Cortex of kidney (tissue), 1 donor: ENCODE measurements at places on chromosomes 16 and 17.

DNA sequence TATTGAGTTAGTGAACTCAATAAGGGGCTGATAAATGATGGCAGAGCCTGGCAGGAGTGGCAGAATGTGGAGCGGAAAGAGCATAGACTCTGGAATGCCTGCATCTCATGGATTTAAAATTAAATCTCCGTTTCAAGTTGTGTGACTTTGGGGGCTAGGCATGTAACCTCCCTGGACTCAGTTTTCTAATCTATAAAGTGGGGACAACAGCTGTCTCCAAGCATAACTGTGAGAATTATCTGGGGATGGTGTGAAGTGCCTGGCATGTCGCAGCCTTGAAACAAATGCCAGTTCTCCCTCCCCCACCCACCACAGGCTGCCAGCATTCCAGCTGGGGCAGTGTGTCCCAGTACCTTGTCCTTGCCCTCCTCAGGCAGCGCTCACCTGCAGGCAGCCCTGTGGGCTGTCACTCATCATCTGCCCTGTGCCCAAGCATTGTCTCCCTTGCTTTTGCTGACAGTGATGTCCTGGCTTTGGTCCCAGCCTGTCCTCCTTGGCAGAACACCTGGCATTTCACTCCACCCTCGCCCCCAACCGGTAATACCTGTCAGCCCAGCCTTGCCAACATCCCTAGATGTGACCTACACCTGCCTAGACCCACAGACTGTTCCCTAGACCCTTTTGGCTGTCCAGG is 129.6 kb downstream of the MRM1 start:
- DNase-seq = no peak

DNA sequence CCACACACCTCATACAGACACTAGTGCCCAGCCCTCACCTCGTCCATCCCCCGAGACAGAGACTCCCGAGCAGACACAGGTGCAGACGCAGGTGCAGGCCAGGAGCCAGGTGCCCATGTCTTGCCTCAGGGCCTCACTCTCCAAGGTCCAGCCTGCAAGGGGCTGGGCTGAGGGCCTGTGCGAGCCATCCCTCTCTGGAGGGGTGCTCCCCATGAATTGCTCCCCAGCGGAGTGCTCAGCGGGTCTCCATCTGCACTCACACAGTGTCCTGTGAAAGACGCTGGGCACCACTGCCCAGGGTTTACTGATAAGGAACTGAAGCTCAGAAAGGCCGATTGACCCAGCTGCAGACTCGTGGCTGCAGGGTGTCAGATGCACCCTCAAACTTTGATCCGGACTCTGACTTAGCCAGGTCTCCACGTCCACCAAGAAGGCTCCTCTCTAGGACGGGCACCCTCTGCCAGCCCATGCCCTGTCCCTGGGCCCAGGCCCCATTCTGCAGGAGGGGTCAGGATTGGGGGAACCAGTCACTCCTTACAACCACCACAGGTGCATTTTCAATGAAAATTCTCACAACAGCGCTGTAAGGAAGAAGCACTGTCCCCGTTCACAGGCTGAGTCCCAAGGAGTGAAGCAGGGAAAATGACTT is 16.9 kb downstream of the POLR3K start:
- no peak for DNase-seq

DNA sequence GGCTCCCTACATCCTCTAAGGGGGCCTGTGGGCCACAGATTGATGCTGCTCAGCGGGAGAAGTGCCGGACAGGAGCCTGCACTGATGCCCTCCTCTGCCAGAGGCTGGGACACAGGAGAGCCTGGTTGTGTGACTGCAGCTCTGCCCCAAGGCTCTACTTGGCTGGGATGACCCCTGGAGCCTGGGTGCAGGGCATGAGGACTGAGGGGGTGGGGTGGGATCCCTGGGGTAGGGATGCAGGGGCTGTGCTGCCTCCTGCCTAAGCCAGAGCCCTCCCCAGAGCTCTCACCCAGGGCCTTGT is 577 bp downstream of the EVPLL start:
- DNase-seq = no peak

DNA sequence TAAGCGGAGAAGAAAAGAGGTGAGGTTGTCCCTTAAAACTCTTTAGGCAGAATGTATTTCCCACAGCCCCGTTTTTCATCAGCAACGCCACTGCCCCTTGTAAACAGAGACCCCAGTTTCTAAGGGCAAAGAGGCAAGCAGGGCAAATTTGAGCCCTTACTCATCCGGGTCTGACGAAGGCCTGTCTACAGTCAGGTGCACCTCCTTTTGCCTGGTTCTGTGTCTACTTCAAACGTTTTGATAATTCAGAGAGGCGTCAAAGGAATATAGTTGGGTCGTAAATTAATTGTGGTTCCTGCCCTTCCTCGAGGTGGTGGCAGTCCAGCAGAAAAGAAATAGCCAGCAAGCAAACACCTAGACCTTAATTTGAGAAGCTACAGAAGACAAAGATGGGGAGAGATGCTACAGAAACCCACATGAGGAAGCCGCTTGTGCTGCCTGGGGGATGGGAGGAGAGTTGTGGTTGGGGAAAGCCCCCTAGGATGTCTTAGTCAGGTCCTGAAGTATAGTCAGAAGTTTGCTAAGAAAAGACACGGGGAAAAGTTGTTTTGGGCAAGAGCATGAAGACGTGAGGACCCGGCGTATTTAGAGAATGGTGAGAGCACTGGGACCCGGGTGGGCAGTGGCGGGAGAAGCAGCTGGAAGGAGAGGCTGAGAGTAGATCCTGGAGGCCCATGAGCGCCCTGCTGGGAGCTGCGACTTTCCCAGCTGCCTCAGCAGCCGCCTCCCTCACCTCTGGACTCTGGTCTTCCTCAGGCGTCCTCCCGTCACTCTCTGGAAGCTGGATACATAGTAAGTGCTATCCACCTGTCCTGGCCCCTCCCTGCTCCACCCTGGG is 2.4 kb downstream of the FBRS start:
- DNase-seq = no peak

DNA sequence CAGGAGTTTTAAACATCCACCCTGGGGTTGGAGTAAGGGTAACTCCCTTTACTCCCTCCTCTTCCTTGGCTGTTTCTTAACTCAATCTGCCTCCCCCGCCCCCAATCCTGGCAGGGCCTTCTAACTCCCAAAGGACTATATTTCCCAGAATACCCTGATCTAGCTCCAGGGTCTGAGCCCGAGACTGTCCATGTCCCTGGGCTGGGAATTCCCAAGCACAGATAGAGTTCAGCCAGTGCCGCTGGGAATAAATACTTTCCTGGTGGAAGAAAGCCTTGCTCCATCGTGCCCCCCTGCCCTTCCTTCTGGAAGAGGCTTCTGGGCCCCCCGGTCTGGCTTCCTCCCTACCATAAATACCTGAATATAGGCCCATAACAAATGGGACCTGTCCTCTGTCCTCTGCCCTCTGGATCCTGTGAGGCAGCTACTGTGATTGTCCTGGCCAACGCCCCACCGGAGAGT is 10.2 kb downstream of the BAHCC1 start:
- DNase-seq = no peak

DNA sequence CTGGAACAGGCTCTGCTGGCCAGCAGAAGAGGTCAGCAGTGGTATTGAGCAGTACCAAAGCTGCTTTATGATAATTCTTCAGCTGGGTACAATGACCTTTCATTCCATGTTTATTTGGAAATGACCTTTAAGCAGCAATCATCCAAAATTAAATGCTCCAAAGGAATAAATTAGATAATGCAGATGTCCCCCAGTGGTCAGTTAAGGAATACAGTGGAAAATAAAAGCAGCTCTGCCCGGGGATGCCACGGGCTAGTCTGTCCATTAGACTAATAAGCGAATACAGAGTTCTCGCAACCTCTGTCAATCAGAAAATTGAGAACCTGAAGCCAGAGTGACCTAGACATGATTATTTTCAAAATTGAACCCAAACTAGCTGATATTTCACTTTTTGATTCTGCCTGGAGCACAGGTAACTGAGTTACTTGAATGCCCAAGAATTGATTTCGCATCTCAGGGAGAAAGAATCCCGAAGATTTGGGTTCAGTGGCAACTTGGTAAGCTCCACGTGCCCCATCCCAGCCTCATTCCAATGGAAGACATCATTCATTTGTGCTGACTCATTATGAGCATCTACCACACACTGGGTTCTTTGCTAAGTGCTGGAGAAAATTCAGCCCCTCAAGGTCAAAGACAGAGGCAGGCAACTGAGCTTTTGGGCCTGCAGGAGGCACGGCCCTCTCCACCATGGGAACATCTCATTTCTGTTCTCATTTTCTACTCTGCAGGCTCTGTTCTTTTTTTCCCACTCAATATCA is 34.4 kb upstream of the SLC39A11 start:
- DNase-seq = no peak

DNA sequence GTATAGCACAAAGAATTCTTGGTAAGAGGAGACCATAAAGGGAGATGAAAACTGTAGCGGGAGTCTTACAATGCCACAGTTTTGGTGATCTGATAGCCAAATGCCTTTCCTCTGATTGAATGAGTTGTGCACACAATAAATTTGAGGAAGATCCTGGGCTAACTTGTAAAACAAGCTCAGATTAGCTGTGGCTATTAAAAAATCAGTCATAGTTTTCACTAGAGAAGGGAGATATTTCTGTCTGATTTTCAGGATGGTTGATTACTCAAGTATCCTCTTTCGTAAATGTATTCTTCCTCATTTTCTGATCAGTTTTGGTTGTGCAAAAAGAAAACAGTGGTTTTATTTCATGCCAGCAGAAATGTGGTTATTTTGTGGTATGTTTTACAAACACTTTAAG is 9.1 kb upstream of the METTL9 start:
- no peak for DNase-seq

DNA sequence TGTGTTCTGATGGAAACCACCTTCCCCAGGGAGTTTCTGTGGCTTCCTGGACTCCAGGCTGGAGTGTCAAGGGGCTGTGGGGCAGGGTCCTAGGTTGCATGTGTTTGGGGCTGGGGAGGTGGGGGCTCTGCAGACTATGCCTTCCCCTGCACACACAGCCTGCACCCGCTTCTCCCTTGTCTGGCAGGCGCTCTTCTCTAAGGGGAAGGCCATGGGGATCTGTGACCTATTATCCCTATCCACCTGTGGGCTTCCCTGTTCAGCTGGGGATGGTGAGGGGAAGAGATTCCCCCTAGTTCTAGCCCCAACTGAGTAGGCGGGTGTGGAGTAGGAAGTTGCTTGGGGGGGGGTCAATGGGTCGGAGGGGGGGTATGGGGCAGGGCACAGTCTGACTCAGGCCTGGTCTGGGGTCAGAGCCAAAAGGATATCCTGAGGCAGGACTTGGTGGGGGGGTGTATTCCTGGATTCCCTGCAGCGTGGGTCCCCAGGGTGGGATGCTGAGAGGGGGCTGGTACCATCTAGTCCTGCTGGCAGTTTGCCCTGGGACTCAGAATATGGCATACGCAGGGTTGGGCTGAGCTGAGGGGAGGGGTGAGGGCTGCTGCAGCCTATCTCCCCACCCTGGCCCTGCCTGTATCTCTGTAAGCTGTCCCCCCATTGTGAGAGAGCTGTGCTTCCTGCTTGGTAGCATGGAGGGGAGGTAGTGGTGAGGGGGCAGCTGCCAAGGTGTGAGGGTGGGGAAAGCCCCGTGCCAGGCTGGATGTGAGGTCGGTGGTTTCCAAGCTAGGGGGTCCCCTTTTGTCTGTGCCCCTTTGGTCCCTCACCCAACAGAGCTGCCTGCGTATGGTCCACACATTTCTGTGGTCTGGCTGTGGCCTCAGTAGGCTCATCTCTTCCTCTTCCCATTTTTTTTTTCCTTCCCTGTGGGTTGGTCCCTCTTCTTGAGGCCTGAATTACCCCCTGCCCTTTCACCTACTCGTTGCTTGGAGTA is 14.7 kb downstream of the RARA start:
- no peak for DNase-seq

DNA sequence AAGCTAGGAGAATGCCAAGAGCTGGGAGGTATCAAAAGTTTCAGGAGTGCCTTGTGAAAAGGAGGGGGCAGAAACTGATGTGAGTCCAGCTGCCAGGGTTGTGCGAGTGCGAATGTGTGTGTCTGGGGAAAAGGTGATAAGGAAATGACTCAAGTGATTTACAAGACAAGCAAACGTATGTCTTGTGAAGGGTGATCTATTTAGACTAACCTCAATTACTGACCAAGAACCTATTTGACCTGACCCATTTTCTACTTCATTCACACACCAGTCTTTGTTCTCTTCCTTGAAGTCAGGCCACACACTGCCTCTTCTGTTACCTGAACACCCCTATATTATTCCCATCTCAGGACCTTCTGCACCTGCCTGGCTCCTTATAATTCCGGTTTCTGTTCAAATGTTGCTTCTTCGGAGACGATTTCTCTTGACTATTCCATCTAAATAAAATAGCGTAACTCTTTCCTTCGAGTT is 1.0 kb downstream of the GDE1 start:
- no peak for DNase-seq

DNA sequence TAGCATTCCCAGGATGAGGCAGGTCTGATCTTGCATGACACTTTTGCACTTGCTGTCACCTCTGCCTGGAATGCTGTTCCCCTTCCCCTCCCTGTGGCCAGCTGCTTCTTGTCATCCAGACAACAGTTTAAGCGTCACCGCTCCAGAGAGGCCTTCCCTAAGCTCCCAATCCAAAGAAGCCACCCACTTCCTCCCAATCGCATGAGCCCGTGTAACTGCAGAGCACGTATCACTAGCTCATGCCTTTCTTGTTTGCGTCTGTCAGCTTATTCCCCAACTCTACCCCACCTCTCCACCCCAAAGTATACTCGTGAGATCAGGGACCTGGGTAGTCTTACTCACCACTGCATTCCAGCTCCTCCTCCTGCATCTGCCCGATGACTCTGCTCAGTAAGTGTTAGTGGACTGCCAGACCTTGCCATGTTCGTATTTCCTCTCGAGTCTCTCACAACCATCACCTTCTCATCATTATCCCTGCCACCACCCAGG is 92.8 kb downstream of the GAS7 start:
- no peak for DNase-seq

DNA sequence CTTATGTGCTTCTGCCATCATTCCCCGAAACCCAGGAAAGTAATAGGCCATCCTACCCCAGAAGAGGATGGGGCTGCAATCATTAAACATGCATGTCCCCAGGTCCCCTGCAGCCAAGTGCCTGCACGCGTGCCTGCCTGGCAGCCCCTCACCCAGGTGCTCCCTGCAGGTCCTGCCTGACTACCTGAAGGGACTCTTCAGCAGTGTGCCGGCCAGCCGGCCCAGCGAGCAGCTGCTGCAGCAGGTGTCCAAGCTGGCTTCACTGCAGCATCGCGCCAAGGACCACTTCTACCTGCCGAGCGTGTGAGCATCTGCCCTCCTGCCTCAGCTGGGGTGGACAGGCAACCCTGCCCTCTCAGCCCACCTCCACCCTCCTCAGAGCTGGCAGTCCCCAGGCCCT is 16.2 kb upstream of the ALKBH5 start:
- no peak for DNase-seq

DNA sequence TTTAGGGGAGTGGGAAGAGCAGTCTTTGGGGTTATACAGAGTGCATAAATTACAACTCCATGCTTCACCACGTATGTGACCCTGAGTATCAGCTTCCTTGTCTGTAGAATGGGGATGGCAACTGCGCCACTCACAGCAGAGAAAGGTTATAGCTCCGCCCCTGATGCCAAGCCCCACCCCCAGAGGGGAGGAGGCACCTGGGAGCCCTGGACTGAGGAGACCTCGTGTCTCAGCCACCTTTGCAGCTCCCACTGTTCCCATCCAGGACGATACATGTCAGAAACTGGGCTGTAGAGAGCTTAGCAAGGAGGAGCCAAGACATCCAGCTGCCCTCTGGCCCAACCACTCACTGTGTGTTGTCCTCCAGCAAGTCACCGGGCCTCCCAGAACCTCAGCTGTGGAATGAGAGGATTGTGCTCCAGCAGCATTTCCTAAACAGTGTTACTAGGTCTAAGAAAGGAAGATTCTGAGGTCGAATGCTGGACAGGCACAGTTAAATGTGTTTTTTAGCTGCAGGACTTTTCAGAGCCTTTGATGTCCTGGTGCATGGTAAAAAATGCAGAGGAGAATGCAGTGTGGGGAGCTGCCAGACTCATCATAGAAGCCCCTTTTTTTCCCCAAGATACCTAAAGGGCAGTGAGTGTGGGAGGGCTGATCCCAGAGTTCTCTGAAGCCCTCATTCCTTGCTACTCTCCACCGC is 49.4 kb downstream of the BEAN1 start:
- no peak for DNase-seq
